ENCODE measurements at places on chromosomes 3 and 15.
A peak's percentile ranks its signal among the peaks of the same experiment; 100 is the strongest.

- DNase-seq: no peak
Observed at GRCh38 chr3:173501931-173502489, 104.5 kb downstream of the NLGN1 start.

GRCh38 chr3:72722930-72723726 is 125.1 kb downstream of the SHQ1 start:
- DNase-seq: no peak

DNA sequence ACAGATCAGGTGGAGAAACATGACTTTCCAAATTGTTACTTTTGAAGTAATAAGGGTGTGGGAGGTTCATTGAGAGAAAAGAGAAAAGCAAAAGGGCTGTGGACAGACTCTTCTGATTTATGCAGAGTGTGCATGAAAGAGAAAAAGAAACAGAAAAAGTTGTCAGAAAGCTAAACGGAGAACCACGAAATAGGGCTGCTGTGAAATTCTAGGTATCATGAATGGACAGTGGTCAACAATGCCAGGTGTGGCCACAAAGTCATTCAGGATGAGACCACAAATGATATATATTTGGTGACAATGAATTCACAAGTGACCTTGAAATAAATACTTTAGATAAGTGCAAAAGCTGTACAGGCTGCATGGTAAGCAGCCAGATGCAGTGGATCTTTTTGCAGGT is 170.1 kb downstream of the IL5RA start:
- no peak for DNase-seq

DNA sequence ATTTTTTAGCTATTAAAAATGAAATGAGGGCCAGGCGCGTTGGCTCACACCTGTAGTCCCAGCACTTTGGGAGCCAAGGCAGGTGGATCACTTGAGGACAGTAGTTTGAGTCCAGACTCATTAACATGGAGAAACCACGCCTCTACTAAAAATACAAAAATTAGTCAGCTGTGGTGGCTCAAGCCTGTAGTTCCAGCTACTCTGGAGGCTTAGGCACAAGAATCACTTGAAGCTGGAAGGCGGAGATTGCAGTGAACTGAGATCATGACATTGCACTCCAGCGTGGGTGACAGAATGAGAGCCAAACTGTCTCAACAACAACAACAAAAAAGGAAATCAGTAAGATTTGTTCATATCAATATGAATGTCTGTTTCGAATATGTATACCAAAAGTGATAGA is 517.1 kb downstream of the ROBO1 start:
- no peak for DNase-seq

DNA sequence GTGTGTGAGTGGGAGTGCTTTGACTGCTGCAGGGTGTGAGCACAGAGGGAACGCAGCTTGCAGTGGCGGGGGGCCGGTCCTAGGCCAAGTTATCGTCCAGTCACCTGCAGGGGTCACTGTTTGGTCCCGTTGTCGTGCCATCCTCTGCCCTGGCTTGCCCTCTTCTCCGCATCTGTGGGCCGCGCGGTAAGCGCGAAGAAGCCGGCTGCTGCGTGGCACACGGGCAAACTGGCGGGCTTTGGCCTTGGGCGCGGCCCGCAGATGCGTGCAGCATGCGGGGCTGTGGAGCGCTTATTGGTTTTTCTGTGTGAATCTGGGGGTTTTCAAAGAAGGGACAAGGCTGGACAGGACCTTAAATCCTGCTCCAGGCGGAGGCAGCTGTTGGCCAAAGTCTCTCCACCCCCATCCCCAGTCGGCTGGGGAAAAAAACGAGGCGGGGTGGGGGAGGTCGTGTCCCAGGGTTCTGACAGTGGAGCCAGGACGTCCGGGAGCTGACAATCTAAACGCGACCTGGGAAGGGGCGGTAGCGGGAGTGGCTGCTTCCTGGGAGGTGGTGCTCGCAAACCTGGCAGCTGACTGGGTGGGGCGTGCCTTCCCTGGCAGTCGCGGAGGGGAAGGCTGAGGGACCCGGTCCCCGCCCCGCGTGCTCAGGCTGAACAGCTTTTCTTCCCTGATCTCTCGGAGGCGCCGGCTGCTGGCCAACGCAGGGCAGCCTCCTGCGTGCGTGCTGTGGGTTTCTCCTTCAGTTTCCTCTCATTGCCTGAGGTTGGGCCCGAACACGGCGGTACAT is 39.7 kb upstream of the VEPH1 start:
- peak; percentile 52 for DNase-seq
